Umbilical cord (tissue), 2 donors: ENCODE measurements at places on chromosomes 11 and 22. TPM values are rescaled to one million over a fixed set of nuclear protein-coding genes. Genes with fewer than 3 reads are reported as not detected.

The NEFH gene
- 0.72 TPM for total RNA-seq

The KLHDC7B gene
- 6.0 TPM for total RNA-seq

The RAB1B gene
- total RNA-seq: 34.7 TPM

The DCHS1 gene
- total RNA-seq: 37.6 TPM

The ALDH3B1 gene
- total RNA-seq: 19.0 TPM

The ACRV1 gene
- 2.2 TPM for total RNA-seq

The UBQLN3 gene
- 2.6 TPM for total RNA-seq

The PACSIN2 gene
- 77.8 TPM for total RNA-seq

The HBB gene
- total RNA-seq: 3,180 TPM
